ENCODE measurements at places on chromosomes 5 and 9. TPM values are rescaled to one million over a fixed set of nuclear protein-coding genes. Genes with fewer than 3 reads are reported as not detected.

SLC45A2 gene
- not detected for total RNA-seq

GPR107 gene
- total RNA-seq: 17.5 TPM

GRCh38 chr9:131559421-131560000 is 14.2 kb downstream of the PRRT1B start:
- DNase-seq: no peak

GRCh38 chr9:77965445-77966123 is 66.0 kb downstream of the GNAQ start:
- no peak for DNase-seq

- no peak for DNase-seq
Observed at GRCh38 chr9:129379181-129379836, 201.2 kb upstream of the IER5L start.

GRCh38 chr5:68748101-68748500 is 345.7 kb upstream of the SLC30A5 start:
- no peak for DNase-seq

DNA sequence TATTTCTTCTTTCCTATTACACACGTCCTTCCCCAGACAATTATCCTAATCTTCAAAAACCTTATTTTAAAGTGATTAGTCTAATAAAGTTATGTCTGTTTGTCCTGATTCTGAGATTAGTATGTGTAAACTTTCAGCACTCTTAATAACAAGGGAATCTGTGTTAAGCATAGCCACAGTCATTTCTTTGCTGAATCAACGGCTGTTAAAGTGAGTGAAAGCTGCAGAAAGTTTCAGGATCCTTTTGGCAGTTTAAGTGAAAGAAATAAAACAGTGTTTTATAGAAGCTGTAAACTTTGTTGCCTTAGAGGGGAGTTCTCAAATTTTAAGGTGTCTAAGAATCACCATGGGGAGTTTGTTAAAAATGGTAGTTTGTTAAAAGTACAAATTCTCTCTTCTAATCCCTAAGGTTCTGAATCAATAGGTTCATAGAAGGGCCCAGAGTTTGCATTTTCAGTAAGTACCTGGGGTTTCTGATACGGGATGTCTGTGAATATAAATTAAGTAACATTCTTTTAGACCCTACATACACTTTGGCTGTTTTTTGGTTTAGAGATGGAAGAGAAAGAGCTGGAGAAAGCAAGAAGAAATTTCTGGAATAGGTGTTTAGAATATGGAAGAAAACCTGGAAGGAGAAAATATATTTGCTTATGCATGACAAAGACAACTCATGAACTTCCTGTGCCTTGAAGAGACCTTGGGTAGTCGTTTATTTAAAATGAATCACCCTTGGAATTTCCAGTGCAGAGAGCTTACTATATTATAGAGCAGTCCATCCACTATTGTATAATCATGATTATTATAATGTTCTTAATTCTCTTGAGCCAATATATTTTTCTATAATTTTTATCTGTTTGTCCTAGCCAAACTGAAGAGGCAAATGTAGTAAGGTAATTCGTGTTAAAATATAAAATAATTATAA is 45.7 kb downstream of the SCAMP1 start:
- DNase-seq: no peak

- no peak for DNase-seq
Observed at GRCh38 chr5:101846496-101846895, 449.6 kb downstream of the SLCO4C1 start.

GRCh38 chr5:115022303-115022702 is 147.4 kb downstream of the TRIM36 start:
- no peak for DNase-seq

DNA sequence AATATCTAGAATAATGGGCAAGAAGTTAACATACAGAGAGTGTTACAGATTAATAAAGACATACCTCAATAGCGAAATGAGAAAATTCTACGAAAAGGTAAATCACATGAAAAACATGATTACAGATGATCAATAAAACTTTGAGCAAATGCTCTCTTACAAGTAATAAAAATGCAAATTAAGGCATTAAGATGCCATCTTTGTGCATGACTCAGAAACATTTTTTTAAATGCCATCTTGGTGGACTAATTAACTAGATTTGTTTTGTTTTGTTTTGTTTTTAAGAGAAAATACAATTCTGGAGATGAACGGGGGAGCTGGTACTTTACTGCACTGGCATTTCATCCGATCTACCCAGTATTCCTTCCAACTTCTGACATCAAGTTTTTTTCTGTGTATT is 130.2 kb downstream of the SUSD1 start:
- no peak for DNase-seq

DNA sequence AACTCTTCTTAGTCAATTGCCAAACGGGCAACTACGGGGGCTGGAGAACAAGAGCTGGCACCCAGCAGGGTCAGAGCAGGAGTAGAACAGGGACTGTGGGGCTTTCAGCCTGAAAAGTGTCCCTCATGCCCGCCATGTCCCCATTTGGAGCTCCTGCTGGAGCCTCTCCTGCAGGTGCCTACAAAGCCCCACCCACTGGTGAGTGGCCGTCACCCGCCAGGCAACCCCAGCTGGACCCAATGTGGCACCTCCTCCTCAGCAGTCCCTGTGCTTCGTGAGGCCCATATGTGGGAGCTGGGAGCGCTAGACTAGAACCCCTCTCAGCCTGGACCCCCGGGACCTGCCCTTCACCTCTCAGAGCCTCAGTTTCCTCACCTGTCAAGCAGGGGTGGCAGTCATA is 40.9 kb downstream of the VAV2 start:
- DNase-seq: no peak

GRCh38 chr9:36503172-36504088 is 69.3 kb upstream of the MELK start:
- DNase-seq: no peak
